ENCODE measurements at places on chromosomes 6 and 20.

DNA sequence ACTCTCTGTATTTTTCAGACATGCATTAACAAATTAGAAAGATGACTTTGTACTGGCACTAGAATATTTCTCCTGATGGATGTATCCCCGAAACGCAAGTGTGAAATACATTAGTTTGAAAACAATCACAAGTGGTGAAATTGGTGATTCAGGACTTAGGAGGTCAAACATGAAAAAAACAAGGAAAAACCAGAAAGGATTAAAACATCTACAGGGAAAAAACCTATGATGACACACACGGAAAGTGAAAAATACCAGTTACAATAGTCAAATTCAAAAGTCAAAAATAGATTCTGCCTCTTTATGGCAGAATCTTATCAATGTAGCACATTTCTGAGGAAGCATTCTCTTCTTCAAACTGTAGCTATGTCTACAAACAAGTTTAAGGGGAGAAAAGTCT is 129.0 kb upstream of the SGK1 start:
- peak; percentile 49 for DNase-seq

GRCh38 chr20:40431611-40432010 is 257.4 kb downstream of the MAFB start:
- DNase-seq, result peak; percentile 47

- DNase-seq, result peak; percentile 9
Observed at GRCh38 chr6:28769626-28770402, 154.0 kb downstream of the TRIM27 start.

DNA sequence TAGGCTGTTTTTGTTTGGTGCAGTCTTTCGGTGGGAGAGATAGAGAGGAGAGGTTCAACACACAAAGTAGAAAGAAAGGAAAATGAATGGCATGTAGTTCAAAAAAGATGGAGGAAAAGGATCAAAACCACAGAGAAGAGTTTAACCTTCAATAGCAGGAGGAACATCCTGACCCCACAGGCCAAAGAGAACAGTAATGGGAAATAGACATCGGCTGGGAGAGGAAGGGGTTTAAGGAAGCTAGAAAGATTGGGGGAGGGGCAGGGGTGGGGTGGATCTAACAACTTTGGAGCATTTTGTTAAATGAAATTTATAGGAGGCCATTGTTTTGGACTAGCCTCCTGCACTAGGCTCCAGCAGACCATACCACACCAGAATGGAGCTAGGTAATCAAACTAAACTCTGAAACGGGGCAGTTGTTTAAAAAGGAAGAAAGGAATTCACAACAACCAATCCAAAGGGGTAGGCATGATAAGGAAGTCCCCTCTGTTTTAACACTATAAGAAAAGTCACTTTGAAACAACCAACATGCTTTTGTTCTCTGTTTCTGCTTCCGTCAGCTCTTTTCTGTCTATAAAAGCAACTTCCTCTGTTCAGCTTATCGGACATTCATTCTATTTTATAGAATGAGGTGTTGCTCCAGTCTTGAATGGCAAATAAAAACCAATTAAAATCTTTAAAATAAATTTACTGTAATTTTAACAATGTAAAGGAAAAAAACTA is 82.6 kb downstream of the EPB41L2 start:
- no peak for DNase-seq

DNA sequence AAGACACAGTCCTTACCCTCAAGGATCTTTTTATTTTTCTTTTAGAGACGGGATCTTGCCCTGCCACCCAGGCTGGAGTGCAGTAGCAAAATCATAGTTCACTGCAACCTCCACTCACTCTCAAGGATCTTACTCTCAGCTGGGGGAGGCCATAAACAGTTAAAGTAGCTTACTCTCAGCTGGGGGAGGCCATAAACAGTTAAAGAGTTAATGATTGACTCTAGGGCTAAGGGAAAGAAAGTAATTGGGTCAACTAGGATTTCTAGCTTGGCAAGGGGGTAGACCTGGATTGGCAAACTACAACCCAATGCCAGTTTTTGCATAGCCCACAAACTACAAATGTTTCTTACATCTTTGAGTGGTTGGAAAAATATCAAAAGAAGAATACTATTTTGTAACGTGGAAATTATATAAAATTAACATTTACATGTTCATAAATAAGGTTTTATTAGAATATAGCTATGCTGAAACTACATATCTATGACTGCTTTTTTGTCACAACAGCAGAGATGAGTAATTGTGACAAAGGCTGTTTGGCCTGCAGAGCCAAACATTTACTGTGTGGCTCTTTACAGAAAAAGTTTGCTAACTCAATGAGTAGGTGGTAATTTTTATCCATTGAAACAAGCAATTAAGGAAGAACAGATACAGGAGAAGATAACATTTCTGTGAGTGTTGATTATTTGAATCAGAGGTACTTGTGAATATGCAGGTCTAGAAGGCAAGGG is 46.4 kb downstream of the PTPRA start:
- no peak for DNase-seq

- DNase-seq, result no peak
Observed at GRCh38 chr6:86943819-86944407, 6.6 kb downstream of the HTR1E start.

- peak; percentile 65 for DNase-seq
Observed at GRCh38 chr6:100613656-100614055, 148.9 kb upstream of the SIM1 start.

- no peak for DNase-seq
Observed at GRCh38 chr20:45350217-45350616, 2.0 kb upstream of the SDC4 start.

DNA sequence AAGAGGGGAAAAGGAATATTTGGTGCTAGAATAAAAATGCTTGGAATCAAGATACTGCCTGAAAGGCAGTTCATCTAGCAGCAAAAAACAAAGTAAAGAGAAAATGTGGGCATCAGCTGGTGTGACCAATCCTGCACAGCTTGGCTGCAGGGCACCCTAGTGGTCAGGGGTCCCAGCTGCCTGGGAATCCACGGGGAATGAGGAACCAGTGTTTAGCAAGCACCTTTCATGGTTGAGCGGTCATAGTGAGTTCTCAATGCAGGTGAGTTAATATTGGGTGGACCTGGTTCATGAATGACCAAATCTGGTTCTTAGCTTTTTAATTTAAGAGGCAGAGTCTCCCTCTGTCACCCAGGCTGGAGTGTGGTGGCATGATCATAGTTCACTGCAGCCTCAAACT is 53.3 kb downstream of the CAP2 start:
- DNase-seq, result no peak

DNA sequence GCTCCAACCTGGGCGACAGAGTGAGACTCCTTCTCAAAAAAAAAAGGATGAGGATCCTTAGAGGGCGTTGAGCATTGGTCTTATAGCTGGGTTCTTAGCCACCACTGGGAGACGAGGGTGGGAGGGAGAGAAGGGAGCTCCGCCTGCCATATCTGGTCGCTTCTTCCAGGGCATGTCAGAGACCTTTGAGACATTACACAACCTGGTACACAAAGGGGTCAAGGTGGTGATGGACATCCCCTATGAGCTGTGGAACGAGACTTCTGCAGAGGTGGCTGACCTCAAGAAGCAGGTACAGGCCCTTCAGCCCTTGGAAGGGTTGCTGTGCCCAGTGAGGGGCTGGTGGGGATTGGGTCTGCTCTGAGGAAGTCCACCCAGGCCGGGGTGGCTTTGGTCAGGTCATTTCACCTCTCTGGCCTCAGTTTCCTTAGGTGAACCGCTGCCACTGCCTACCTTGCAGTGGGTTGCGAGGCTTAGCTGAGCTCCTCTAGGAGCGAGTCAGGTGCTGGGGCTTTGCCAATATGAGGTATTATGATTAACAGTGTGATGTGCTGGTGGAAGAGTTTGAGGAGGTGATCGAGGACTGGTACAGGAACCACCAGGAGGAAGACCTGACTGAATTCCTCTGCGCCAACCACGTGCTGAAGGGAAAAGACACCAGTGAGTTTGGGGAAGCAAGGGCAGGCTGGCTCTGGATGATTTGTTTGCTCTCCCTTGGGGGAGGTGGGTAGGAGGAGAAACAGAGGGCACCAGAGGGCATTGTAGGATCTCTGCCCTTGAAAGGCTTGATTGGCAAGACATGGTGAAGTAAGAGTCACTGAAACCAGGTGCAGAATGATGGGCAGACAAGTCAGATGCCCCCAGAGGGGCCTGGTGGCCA is 8.5 kb downstream of the CNPY3 start:
- no peak for DNase-seq

GRCh38 chr6:25175681-25176080 is 103.5 kb upstream of the CARMIL1 start:
- DNase-seq, result no peak

GRCh38 chr20:43662943-43663655 is 3.8 kb upstream of the MYBL2 start:
- no peak for DNase-seq

GRCh38 chr6:166655251-166655650 is 28.2 kb upstream of the RPS6KA2 start:
- DNase-seq, result no peak

DNA sequence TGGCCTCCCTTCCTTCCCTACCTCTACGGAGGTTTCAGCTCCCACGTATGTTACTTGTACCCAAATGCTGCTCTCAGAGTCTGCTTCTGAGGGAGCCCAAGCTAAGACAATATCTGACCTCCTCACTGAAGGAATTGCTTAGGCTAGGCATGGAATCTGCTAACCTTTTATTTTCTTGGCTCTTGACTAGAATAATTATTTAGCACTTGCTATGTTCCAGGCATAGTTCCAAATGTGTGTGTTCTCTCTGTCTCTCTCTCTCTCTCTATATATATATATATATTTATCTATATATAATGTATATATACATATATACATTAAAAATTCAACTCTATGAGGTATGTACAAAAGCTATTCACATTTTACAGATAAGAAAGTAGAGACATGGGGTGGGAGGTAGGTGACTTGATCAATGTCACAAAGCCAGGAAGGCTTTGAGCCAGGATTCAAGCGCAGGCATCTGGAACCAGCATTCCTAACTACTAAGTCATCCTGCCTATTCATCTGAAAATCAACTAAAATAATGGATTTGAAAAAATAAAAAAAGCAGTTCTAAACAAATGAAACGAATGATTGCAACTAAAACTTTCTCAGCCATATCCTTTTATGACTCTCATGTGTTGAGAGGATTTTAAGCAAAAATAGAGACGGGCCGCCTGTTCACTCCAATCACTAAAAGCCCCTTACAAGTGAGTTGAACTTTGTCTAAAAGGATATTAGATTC is 189.7 kb upstream of the JAG1 start:
- DNase-seq, result peak; percentile 79

GRCh38 chr6:138406443-138406842 is 2.4 kb downstream of the HEBP2 start:
- DNase-seq, result no peak

DNA sequence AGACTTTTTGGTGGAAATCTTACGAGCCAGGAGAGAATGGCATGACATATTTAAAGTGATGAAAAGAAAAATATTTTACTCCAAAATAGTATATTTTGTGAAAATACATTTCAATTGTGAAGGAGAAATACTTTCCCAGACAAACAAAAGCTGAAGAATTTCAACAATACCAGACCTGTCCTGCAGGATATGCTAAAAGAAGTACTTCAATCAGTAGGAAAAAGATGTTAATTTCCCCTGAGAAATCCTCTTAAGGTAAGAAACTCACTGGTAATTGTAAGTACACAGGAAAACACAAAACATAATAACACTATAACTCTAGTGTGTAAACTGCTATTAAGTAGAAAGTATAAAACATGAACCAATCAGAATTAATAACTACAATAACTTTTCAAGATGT is 341.8 kb upstream of the GJE1 start:
- no peak for DNase-seq

GRCh38 chr20:7038029-7038428 is 270.5 kb downstream of the BMP2 start:
- peak; percentile 55 for DNase-seq

GRCh38 chr6:4997862-4998261 is 6.0 kb downstream of the RPP40 start:
- DNase-seq, result no peak

DNA sequence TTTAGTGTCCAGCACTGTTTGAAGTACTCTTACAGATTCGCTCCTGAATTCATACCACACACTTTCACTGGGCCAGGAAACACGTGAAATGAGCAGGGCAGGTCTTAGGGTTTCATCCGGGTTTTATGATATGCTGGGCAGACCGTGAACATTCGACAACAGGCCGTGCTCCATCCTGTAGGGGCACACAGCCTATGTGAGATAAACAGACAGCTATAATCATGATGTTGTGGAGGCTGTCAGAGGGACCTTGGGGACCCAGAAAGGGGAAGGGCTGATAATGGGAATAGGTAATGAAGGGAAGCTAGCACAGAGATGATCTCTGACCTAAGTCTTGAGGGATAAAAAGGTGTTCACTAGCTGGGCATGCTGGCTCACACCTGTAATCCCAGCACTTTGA is 110.4 kb downstream of the RIN2 start:
- DNase-seq, result no peak

DNA sequence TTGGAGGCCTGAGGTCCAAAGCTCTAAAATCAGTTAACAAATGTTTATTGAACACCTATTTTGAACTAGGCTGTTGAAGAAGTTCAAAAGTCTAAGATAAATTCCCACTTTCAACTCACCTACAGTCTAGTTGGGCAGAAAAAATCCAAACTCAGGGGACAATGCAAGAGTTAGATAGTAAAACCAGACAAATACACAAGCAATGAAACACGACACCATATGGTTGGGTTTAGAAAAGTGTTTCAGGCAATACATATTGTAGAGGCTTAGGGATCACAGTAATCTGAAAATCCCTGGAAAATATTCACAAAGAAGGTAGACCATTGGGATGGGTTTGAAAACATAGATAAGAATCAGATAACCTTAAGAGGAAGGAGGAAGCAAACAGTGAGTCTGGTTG is 1.3 kb upstream of the CARMIL1 start:
- DNase-seq, result no peak

- no peak for DNase-seq
Observed at GRCh38 chr20:5524896-5525295, 208.1 kb upstream of the PROKR2 start.

GRCh38 chr20:47011984-47012383 is 117.3 kb downstream of the EYA2 start:
- no peak for DNase-seq

DNA sequence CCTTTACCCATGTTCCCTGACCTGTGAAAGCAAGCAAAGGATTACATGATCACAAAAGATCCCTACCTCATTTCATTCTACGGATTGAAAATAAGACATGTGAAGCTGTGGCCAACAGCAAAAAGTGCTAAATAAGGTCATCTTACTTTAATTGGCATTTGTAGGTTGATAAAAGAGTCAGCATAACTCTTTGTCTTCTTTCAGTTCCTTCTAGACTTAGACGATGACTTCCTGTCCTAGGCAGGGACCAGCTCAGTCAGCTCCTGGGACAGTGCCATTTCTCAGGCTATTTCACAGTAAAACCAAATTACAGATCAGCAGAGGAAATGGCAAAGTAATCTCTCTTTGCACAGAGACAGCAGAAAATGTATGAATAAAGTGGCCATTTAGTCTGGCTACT is 480.7 kb downstream of the RFPL4B start:
- peak; percentile 7 for DNase-seq

DNA sequence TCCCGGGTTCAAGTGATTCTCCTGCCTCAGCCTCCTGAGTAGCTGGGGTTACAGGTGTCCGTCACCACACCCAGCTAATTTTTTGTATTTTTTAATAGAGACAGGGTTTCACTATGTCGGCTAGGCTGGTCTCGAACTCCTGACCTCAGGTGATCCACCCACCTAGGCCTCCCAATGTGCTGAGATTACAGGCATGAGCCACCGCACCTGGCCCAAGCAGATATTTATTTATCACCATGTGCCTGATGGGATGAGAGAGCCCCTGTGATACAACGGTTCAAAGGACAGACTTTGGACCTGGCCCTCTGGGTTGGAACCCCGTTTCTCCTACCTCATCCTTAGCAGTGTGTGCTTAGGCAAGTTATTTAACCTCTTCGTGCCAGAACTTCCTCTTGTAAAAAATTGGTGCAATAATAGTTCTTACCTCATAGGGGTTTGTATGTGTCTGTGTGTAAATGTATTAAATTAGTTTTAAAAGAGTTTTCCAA is 19.2 kb upstream of the STK38 start:
- DNase-seq, result no peak
